ENCODE measurements at places on chromosomes 5 and 9.

GRCh38 chr5:172486912-172487311, 32.6 kb upstream of the SH3PXD2B start:
- no peak for DNase-seq

DNA sequence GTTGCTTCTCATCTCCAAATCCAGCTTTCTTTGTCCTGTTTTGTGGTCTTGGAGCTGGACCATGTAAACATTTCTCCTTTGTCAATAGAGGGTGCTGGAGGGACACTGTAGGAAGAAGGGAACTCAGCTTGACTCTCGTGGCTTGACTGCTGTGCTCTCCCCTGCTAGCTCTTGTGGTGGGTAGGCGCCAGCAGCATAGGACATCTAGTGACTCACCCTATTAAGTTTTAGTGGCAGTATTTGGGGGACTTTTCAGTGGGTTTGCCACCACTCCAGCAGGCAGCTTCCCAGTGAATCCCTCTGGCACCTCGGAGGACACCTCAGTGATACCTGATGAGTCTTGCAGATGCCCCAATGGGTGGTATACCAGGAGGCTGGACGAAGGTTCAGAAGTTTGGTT, 97.8 kb downstream of the TSSK1B start:
- DNase-seq = no peak

GRCh38 chr9:4226331-4227250, 73.3 kb downstream of the GLIS3 start:
- DNase-seq = no peak

DNA sequence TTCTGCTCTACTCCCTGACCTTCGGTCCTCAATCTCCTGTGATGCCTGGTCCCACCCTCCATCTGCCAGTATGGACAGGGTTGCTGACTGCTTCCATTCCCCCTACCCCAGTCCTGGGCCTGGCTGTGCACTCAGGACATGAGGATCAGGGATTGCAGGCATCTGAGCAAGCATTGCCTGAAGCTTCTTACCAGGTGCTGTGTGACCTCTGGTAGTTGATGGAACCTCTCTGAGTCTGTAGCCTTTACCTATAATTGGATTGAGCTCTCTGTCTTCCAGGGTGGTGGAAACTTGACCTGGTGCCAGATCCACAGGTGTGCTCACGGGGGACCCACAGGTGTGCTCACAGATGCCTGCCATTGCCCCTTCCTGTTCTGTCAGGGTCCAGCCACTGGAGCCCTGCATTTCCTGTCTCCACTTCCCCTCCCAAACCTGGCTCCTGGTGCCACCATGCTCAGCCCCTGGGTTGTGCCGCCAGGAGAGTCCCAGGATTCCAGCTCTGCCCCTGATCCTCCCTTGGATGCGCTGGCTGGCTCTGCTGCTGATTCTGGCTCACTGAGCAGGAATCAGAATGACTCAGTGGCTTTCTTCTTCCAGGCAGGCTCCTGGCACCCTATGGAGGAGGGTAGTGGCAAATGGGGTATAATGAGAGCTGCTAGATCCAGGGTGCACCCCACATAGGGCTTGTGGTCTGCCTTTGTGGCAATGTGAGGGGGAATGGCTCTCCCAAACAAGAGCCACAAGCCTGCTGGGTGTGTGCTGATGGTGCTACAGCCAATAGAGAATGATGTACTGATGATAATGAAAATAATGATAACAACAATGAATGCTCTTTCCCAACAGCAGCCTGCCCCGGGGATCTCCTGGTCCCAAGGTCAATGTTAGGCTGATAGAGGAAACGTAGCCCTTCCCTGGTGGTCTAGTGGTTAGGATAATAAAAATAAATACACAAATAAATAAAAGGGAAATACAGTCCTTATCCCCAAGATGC, 35.2 kb upstream of the PSD2 start:
- DNase-seq = no peak

DNA sequence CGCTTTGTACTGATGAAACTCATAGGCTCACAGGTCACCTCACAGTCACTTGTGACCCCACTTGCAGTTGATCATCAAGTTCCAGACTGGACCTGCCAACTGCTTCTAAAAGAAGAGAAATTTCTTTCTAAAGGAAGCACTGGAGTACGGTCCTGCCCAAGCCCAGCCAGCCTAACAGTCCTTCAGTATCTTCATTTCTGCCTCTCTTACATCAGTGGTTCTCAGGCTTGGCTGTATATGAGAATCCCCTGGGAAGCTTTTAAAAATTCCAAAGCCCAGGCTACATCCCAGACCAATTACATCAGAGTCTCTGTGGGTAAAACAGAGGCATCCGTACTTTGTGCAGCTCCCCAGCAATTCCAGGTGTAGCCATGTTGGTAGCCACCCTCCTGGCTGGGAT, 282.1 kb downstream of the NFIB start:
- no peak for DNase-seq

- DNase-seq = peak; percentile 13
These were observed 473 bp downstream of the ZBTB34 start for GRCh38 chr9:126860757-126861466.

GRCh38 chr5:6361101-6361500, 17.2 kb downstream of the MED10 start:
- no peak for DNase-seq

DNA sequence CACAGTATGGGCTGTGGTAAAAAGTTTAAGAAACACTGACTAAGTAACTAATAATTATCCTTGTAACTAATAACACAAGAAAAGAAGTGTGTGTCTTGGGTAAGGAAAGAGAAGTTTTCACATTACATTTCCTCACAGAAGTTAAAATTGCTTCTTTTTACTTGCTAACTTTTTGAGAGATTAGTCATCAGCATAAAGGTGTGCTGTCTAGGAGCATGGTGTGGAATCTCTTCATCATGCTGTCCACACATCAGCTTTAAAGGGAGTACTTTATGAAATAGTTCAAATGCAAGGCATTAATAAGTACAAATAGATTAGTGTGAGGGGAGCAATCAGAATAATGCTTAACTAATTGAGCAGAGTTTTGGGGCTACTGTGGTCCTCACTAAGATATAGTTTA, 29.8 kb downstream of the WDR36 start:
- DNase-seq = no peak

DNA sequence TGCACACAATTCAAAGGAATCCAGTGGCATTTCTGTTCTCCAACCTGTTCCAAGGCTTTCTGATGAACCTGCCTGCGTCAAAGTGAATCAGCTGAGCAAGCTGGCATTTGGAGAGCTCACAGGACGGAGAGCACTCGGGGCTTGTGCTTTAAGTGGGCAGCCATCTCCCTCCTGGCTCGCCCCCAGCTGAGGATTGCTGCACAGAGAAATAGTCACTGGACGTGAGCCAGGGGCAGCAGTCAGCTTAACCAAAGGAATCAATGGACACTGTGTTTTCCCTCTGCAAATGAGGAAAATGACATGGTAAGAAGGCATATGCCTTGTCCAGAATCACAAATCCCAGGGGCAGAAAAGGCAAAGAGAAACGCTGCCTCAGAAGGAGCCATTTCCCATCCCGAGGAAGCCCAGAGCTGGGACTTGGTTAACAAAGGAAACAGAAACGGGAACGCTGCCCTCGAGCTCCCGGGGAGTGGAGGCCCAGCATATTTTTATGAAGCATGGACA, 299.4 kb downstream of the ZSWIM6 start:
- DNase-seq = no peak

- DNase-seq = no peak
These were observed 26.7 kb downstream of the SRFBP1 start for GRCh38 chr5:121988488-121988887.

DNA sequence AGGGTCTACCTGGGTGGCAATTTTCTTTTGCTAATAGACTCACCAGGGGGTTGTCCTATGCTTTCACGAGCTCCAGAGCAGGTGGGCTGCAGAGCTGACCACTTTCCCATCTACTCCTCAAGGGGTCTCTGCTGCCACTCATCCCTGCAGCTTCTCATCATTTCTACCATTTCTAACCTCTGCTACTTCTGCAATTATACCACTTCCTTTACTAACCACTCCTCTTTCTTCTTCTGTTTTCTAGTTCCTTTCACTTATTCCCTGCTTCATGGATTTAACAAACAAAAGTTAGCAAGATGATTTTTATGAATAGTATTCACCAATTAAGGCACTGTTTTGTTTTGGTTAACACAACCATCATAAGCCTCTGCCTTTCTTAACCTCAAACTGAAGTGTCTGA, 34.5 kb upstream of the NIPBL start:
- no peak for DNase-seq

DNA sequence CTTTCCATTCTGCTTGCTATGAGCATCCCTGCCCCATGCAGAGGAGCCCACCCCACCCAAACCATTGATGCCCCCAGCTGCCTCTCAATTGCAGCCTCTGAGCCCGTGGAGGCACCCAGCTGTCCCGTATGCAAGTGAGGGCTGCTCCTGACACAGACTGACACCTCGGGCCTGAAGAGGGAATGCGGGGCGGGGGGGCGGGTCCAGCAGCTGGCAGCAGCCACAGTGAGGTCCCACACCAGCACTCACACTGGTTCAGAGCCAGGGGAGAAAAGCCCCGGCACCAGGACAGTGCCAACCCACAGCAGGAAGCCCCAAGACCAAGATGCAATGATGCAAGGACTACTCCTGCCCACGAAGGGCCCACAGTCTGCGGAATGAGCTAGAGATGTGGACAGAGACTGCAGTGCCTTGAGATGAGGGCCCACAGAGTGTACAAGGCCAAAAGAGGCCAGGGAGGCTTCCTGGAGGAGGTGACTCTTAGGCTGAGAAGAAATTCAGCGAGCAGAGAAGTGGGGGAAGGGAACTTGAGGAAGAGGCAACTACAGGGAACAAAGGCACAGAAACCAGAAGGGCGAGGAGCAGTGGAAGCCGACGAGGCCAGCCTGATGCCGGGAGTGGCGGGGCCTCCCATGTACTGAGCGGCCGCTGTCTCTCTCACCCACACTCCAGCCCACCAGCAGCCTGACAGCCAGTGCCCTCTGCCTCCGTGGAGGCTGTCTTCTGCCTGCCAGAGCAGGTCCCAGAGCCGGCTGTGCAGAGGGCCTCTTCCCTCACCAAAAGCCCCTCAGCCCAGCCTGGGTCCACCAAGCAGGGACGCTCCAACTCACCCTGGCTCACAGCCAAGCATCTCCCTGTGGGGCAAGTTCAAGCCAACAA, 9.2 kb downstream of the EEIG1 start:
- peak; percentile 42 for DNase-seq

DNA sequence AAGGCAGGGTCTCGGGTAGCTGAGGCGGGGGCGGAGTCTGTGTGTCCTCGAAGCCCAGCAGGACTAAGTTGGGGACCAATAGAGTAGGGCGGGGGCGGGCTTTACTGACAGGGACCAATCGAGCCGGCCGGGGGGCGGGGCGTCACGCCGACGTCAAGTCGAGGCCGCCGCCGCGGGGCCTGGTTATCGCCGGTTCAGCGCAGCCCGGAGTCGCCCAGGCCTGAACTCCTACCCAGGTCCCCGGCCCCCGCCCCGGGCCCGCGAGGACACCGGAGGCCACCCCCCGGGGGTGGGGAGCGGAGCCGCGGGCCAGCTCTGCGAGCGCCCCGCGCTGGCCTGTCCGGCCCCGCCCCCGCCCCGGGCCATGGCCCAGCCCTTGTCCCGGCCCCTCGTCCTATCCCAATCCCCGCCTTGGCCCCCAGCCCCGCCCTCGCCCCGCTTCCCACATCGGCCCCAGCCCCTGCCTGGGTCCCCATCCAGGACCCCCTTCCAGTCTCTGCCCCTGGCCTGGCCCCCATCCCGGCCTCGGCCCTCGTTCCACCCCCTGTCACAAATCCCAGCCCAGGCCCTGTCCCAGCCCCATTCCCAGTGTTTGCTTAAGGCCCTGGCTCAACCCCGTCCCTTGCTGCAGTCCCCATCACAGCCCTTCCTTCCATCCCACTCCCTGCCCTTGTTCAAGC, at the start of gene TMEM8B:
Gene TMEM8B (plus strand): TSS at position 145 of the 680 bp plus-strand sequence. CDS start 220 bp downstream, at position 365.
- DNase-seq = peak; percentile 95

DNA sequence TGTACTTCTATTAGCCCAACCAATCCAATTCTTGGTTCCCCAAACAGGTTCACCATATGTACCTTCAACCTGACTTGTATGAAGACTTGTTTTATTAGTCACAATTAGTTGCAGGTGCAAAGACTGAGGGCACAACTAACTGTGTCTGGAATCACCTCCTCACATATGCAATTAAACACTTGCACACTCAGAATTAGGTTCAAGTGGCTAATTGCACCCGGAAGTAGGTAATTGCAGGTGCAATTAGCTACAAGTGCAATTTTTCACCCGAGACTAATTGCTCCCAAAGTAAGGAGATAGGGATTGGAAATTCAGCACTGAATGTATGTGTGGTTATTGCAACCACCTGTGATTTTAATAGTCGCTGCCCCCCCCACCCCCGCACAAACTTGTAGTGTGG, 338.9 kb downstream of the ZSWIM6 start:
- DNase-seq = no peak

- DNase-seq = no peak
These were observed 91.2 kb upstream of the SNX2 start for GRCh38 chr5:122683631-122684030.
